ENCODE measurements at places on chromosomes 7 and 10.

GRCh38 chr7:33195264-33195663, 65.9 kb downstream of the BBS9 start:
- DNase-seq: no peak

DNA sequence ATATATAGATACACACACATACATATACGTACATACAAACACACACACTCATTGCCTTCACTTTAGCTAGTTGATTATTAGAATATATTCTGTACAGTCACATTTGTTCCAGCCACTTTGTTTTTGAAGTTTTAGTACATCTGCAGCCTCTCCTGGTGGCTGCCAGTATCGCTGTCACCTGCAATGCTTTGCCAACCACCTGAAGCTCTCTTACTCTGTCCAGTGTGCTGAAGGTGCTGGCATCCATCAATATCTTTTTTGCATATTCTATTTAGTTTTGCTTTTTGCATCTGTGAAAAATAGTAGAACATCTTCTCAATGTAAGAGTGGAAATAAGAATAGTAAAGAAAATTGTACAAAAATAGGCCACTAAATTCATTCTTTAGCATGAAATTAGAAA, 388.6 kb downstream of the EXOC4 start:
- no peak for DNase-seq

GRCh38 chr10:133030781-133031180, 56.9 kb upstream of the ADGRA1 start:
- no peak for DNase-seq

DNA sequence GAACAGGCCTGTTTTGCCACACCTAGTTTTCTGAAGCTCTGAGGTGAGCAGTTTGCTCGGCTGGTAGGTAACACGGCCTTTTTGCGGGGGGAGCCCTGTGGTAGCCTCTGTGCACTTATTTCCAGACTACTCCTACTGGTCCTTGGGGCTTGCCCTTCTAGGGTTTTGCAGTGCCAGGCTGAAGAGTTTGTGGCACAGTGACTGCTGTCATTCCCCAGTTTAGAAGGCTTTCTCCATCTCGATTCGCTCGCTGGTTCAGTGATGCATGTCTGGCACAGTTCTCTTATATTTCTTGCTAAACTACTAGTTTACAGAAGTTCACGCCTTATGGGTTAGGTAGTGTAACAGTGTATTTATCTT, 711 bp downstream of the KIF20B start:
- no peak for DNase-seq

- DNase-seq: no peak
These were observed 116.1 kb downstream of the GPR37 start for GRCh38 chr7:124649397-124650014.

Data from caudate nucleus (tissue), 63 donors.